ENCODE measurements at places on chromosomes 3 and 15.

- no peak for DNase-seq
Observed at GRCh38 chr15:62792986-62793751, 249.4 kb upstream of the TPM1 start.

GRCh38 chr15:93089727-93090305 lies 805 bp upstream of the RGMA start:
- DNase-seq, result no peak

DNA sequence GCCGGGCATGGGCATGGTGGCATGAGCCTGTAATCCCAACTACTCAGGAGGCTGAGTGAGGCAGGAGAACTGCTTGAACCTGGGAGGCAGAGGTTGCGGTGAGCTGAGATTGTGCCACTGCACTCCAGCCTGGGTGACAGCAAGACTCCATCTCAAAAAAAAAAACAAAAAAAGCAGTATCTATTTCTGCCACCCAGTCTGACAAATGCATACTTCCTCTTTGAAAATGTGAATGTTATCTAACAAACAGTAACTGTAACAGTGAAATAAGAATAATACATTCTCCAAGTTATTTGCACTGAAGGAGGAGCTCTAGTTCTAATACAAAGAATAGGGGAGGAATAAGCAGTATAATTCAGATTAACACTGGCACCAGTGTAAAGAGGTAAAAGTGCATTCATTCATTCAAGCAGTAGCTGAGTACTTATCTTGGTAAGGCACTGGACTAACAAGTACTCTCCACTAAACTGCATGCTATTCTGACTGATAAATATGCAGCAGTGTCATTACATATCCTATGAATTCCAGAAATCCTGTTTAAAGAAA lies 12.9 kb downstream of the VPS13C start:
- DNase-seq, result no peak

DNA sequence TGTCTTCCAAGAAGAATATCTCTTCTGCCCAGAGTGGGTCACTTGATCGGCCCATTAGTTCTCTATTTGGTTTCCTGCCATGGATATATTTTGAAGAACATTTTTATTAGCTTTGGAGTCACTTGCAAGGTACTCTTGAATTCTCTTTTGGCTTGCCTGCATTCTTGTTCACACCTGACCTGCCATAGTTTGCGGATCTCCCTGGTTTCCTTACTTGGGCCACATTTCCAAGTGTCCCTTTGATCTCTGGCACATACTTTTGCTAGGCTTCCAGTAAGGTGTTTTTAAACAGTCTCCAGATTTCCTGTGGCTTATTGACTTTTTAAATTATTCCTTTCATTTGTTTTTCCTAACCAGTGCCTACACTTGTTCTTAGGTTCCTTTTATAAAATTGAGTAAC lies 488.5 kb upstream of the MDFIC2 start:
- no peak for DNase-seq

DNA sequence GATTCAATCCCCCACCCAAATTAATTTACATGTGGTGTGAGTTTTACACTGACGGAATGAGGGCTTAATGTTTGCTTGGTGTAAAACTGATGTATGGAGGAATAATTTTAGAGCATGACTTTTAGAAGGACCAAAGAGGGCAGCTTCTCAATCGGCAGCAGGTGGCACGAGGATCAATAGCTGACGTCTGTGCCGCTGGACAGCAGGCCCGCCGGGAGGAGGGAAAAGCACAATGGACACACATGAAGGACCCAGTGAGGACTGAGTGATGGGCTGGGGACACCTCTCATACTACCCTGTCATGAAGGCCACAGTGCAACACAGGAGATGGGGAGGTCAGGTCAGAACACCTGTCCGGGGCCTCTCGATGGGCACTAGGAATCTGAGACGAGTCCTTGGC lies 61.4 kb upstream of the NSMCE3 start:
- DNase-seq, result no peak

DNA sequence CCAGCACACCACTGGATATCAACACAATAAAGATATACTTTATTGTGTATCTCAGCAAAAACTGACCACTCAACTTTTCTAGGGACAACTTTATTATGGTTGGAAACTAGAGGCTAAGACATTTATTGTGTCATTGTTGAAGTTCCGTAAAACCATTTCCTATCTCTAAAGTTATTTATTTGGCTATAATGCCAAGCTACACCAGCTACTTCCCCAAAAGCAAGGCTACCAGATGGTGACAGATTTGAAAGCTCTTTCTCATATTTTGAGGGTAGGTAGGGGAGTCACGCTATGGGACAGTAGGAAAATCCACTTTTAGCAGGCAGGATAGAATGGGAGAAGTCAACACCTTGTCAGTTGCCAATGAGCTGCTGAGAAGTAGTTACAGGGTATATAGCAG lies 834.6 kb upstream of the CFAP20DC start:
- no peak for DNase-seq

DNA sequence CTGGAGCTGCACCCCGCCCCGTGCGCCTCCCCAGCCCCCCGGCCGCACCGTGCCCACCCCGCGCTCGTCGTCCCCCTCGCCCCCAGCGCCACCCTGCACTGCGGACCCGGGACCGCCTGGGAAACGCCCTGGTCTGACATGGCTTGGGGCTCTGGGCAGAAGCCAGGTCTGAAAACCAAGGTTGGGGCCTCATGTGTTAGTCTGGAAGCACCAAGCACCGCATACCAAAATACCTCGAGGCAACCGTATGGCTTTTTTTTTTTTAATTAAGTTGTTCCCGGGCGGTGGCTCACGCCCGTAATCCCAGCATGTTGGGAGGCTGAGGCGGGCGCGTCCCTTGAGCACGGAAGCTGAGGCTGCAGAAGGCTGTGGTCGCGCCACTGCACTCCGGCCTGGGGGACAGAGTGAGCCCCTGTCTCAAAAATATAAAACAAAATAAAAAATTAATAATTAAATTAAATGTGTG lies 91.5 kb upstream of the CHD2 start:
- no peak for DNase-seq

GRCh38 chr3:38588995-38589937 lies 60.2 kb downstream of the SCN5A start:
- no peak for DNase-seq

GRCh38 chr15:84400017-84400740 lies 164.6 kb downstream of the GOLGA6L4 start:
- DNase-seq, result no peak

DNA sequence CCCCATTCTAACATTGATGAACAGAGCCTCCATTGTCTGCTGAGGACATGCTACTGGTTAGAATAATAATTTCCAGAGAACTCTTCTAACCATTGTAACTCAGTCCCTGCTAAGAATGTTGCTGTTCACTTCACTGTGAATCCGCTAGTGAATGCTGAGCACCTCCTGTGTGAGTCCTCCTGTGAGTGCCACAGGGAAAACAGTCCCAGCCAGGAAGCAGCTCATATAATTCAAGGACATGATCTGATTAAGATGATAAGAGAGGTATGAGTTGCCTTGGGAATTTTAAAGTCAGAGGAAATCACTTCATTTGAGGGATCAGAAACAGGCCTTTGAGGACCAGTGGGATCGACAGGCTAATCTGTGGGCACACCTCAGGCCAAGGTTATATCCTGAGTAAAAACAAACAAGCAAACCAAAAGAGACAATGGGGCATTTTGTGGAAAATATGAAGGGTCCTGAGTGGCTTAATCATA lies 33.9 kb upstream of the GPR160 start:
- no peak for DNase-seq

DNA sequence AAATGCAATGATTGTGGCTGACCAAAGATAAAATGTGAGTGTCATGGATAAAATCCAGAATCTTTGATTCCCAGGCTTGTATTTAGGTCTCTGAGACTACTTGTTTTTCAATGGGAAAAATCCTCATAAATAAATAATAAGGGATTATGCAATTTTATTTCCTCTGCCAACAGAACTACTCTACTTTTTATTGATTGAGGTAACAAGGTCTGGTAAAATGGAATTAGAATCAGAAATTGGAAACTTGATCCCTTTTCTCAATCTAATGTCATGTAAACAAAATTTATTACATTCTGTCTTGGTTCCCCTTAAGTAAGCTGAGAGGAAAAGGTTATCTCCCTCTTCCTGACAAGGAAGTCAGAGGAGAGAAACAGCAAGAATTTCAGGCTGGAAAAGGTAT lies 48.3 kb upstream of the CCDC50 start:
- DNase-seq, result no peak

DNA sequence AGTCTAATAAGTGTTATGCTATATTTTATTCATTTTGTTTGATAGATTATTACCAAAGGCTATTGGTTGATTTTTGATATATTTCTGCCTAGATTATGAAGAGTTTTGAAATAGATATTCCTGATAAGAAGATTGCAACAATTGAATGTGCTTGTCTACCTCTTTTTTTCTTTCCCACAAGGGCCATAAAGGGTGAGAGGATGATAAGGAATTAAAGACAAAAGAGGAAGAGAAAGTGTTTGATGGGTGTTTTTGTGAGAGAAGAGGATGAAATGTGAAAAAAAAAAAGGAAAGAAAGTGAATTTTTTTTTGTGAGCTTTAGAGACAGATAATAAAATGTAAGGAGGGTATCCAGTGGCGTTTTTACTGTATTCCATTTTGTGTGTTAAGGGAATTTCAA lies 244.4 kb downstream of the CHST2 start:
- no peak for DNase-seq

DNA sequence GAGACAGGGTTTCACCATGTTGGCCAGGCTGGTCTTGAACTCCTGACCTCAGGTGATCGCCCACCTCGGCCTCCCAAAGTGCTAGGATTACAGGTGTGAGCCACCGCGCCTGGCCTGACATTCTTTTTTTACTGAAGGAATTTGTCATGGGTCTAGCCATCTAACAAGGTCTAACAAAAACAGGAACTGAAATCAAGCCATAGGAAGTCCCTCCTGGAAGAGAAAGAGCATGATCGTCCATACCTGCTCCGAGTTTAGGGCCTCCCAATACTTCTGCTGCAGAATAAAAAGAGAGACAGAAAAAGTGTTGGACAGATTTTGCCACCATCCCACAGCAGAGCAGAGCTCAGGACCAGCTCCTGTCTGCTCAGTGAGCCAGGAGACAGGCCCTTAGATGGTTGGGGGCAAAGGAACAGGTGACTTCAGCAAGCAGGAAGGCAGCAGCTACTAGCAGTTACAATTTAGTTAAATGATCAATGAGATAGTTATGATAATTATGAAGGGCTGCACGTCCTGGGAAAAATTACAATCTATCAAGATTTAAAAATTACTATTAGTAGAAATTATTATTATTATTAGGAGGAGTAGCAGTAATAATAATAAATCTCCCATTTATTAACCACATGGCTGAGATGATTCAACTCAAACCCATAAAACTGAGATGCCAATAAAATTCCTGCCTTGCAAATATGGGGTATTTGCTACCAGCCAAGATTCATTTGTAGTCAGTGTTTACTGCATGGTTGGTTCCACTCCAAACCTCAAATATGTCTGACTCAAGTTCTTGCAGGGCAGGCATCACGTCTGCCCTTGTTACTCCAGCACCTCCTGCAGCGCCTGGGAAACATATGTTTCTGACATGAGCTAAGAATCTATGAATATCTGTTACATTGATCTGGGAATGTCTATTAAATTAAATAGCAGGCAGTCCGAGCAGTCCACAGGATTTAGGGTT lies 40.1 kb downstream of the TMEM44 start:
- DNase-seq, result peak; percentile 95

- DNase-seq, result no peak
Observed at GRCh38 chr3:24359645-24360462, 134.8 kb downstream of the THRB start.

GRCh38 chr3:162122405-162122804 lies 625.8 kb downstream of the OTOL1 start:
- no peak for DNase-seq

GRCh38 chr3:28586325-28586724 lies 237.7 kb upstream of the AZI2 start:
- no peak for DNase-seq

- no peak for DNase-seq
Observed at GRCh38 chr15:68442903-68443302, 10.9 kb upstream of the ITGA11 start.

DNA sequence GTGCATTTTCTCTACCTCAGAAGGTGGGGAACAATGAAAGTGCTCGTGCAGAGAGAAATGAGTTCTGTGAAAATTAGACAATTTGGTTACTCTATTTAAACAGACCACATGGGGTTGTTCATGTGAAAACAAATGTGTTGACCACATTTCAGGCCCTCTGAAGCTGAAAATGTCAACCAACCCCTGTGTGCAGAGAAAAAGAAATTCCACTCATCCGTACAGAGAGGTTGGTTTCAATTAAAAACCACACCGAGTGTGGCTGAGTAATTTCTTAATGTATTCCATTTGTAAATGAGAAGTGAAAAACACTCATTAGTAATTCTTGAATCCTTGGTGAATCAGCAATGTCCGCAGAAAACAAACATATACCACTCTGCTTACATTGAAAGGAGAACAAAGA lies 46.9 kb upstream of the SLC7A14 start:
- DNase-seq, result no peak

GRCh38 chr3:98557324-98558010 lies 25.7 kb downstream of the GPR15 start:
- DNase-seq, result no peak

DNA sequence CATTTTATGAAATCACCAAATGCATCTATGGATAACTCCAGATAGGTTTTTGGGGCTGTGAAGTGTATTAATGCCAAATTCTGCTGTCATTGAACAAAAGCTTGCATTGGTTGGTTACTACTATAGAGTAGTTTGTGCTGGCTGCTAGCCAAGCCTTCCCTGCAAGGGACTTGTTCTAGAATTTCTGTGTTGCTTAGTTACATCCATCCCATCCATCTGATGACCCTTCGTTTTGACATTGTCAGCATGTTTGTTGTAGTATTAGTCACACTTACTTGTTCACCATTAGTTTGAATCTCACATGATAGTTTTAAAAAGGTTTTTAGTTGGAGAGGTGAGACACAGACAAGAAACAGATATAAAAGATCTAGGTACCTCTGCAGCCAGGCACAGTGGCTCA lies 7.0 kb upstream of the NIPA2 start:
- no peak for DNase-seq

- DNase-seq, result no peak
Observed at GRCh38 chr15:72445426-72445825, 28.7 kb upstream of the ARIH1 start.

- DNase-seq, result peak; percentile 17
Observed at GRCh38 chr15:101250873-101251829, 697 bp downstream of the CHSY1 start.

- no peak for DNase-seq
Observed at GRCh38 chr3:23294770-23295387, 91.8 kb downstream of the UBE2E2 start.

GRCh38 chr3:73433079-73433478 lies 191.7 kb downstream of the PDZRN3 start:
- DNase-seq, result no peak

- no peak for DNase-seq
Observed at GRCh38 chr3:169122416-169122815, 541.1 kb downstream of the MECOM start.

GRCh38 chr3:82058809-82059208 lies 297.4 kb upstream of the GBE1 start:
- DNase-seq, result no peak

DNA sequence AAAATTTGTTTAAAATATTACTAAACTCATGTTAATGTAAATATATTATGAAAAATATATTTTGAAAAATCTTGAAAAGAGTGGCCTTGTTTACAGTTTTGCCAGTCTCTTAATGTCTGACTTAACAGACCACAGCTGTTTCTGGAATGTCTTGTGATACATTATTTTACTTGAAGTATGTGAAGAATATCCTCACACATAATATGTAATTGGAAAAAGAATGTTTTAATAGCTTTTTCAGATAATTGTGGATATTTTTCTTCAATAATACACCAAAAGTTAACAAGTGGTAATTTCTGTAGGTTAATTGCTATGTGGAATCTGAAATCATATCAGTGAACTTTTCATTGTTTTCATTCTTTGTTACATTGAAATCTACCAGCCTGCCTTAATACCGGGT lies 101.3 kb downstream of the UBE2E2 start:
- DNase-seq, result no peak

GRCh38 chr3:23805633-23806533 lies at the start of gene UBE2E1:
UBE2E1 (plus strand) TSS chr3:23805955; CDS start chr3:23807270, 1,315 bp downstream.
- peak; percentile 42 for DNase-seq
